ENCODE measurements at places on chromosomes 16 and 17.

GRCh38 chr16:72380283-72380682 lies 208.3 kb upstream of the PMFBP1 start:
- DNase-seq: no peak

DNA sequence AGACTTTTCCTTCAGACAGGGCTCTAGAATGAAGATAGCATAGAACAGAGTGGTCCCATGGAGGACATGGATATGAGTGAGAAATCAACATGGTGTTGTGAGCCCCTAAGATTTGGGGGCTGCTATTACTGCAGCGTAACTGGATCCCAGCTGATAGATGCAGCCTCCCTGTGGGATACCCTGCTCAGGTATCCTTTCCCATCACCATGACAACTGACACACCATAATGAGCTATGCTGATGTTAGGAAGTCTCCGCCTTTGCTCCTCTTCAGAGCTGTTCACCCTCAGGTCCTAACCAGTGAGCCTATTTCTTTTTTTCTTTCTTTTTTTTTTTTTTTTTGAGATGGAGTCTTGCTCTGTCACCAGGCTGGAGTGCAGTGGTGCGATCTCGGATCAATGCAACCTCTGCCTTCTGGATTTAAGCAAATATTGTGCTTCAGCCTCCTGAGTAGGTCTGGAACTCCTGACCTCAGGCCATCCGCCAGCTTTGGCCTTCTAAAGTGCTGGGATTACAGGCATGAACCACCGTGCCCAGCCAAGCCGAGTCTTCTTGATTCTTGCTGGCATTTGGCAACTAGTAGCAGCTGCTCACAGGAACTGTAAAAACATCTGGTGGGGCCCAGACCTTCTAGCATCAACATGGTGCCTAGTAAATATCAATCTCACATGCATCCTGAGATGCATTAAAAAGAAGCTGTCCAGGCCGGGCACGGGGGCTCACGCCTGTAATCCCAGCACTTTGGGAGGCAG lies 17.1 kb downstream of the STX4 start:
- DNase-seq: peak; percentile 82

- DNase-seq: peak; percentile 52
Observed at GRCh38 chr16:71230122-71230845, at the start of gene HYDIN. Gene HYDIN, minus strand, starts transcription at chr16:71230722. Its CDS starts 43,827 bp downstream, at chr16:71186895.

GRCh38 chr16:30546115-30546514 lies 11.5 kb upstream of the ZNF747 start:
- no peak for DNase-seq

DNA sequence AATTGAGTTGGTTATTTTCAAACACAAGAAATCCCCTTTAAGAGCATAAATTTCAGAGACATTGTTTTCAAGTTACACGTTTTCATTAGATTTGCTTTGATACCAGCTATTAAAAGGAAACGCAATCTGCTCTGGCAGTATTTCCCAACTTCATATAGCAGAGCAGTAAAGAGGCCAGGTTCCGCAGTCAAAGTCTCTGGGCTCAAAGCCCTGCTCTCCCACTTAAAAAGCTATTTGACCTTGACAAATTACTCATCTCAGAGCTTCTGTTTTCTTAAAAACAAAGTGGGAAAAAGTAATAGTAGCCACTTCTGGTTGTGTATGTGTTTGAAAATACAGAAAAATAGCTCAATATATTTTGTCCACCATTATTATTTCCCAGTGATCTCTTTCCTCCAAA lies 89.7 kb upstream of the CDYL2 start:
- DNase-seq: peak; percentile 3

DNA sequence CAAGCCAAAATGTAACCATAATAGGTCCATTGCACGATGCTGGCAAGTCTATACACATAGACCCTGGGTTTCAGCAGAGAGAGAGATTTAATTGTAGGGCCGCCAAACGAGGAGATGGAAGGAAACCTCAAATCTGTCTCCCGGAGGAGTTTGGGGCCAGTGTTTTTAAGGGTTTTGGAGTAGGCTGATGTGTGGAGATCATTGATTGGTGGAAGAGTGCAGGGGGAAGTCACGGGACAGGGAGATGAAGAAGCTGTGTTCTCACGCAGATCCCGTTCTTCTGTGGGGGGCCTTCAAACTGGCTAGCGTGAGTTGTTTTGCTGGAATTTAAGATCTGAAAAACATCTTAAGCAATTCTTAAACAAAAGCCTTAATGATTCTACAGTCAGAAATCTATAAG lies 84.8 kb downstream of the KATNIP start:
- DNase-seq: no peak

DNA sequence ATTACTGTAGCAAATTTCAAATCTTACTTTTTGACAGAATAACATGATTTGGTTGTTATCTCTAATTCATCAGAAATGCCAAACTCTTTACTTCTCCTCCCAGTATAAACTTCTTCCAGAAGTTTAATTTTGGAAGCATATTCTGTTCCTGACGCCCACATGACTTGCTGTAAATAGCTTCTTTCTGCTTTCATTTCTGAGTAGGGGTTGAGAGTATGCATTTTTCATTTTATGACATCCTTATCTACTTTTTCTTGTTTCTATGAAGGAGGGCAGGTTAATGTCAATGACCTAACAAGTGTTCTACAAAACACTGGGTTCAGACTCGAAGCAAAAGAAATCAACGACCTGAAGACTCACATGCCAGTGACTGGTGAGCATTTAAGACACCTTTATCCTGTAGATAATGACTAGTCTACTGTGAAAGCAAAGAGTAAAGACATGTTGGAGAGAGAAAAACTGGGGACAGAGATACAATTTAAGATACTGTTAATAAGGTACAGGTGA lies 36.5 kb upstream of the EFCAB3 start:
- DNase-seq: no peak

GRCh38 chr17:48299760-48300159 lies 130.3 kb downstream of the SKAP1 start:
- no peak for DNase-seq

DNA sequence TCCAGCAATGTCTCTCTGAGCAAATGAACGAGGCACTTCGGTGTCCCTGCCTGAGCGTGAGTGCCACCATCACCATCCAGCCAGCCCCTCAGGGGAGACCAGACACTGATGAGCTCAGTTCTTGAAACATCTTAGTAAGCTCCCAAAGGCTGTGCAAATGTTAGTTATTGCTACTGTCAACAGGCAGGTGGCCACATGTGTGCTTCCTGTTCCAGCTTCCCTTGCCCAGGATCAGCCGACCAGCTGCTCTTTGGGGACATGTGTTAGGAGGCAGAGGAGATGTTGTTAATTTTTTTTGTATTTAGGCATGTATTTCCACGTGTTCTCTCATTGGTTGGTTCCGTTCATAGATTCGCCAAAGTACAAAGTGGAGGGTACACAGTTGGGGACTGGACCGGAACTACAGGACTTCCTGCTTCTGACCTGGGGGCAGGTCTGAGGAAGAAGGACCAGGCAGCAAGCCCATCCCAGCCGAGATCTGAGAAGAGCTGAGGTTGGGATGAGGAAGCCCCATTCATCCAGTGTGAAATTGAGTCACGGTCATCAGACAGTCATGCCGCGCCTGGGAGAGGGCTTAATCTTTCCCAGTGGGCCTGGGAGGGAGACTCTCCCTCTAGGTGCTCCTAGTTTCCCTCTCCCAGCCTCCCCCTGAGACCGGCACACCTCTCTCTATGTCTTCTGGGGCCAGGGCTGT lies 3.8 kb downstream of the TTYH2 start:
- no peak for DNase-seq

GRCh38 chr16:82700541-82701235 lies 73.9 kb downstream of the CDH13 start:
- peak; percentile 52 for DNase-seq

DNA sequence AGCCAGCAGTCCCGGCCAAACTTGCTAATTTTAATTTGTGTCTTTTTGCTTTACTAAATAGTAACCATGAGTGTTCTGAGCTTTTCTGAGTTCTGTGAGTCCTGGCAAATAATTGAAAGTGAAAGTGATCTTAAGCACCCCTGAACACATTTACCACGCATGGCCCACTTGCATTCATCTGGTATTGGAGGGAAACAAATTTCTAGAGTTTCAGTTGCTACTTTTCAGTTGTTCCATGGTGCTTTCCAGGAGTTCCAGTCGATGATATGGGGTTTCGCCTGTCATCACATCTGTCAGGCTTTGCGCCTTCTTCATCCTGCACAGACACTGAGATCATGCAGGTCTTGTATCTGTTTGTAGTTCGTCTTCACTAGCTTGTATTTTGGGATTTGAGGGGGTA lies 44.1 kb downstream of the CRLF3 start:
- no peak for DNase-seq

DNA sequence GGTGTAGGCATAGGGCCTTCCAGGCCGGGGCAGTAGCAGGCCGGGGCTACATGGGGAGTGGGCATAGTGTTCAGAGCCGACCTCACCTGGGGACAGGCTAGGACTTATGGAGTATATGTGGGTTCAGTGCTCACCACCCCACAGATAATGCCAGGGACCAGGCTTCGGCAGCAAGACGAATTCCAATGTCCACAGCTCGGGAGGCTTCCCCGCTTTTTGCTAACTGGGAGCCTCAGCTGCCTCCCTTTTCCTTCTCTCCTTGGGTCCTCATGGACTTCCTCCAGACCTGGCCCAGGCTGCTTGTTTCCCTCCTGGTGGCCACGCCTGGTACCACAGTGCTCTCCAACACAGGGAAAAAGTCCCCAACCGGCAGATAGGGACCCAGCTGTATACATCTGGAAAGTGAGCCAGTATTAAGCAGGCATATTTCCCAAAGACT lies 20.1 kb upstream of the SLC46A1 start:
- no peak for DNase-seq

GRCh38 chr17:67613961-67614360 lies 103.8 kb upstream of the NOL11 start:
- no peak for DNase-seq

- DNase-seq: no peak
Observed at GRCh38 chr17:69551212-69552010, 136.9 kb downstream of the MAP2K6 start.

- no peak for DNase-seq
Observed at GRCh38 chr17:79927136-79927661, 88.0 kb upstream of the CBX4 start.

All from foreskin fibroblast (primary cell).